ENCODE measurements at places on chromosomes 6 and 20.

DNA sequence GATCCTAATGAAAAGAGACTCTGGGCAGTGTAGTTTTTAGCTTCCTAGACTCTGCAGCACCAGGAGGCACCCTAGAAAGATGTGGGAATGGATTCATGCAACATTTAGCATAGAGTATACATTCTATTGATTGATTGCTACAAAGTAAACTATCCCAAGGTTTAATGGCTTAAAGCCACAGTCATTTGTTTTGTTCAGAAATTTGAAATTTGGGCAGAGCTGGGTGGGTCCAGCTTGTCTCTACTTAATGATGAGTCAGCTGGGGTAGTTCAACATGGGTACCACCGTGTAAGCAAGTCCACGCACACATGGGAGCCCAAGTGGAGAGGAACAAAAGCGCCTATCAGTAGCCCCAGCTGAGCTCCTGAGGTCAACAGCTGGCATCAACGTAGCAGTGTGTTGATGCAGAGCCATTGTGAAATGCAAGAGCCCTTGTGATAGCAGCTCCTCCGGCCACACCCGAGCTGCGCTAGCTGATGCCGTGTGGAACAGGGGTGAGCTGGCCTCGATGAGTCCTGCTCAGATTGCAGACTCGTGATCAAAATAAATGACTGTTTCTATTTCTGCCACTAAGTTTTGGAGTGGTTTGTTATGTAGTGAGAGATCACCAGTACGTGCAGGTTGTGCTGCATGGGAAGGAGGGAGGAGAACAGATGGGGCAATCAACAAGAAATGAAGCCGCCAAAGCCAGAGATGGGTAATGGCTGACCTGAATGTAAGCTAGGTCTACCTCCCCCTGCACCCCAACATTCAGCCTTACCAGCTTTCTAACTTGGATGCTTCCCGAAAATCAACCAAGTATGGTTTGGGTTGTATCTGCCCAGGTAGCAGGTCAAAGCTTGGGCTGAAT lies 45.7 kb upstream of the TRAF3IP2 start:
- DNase-seq: peak; percentile 61

- no peak for DNase-seq
Observed at GRCh38 chr20:9025011-9025410, 43.9 kb upstream of the PLCB4 start.

- no peak for DNase-seq
Observed at GRCh38 chr6:167533851-167534250, 209.0 kb downstream of the TTLL2 start.

- no peak for DNase-seq
Observed at GRCh38 chr20:38590676-38591473, 9.9 kb downstream of the ADIG start.

GRCh38 chr6:128882991-128883611 lies at the start of gene LAMA2:
LAMA2 (plus strand) TSS chr6:128883138; CDS start chr6:128883246, 108 bp downstream.
- DNase-seq: no peak

GRCh38 chr20:32912688-32913087 lies 54.0 kb downstream of the EFCAB8 start:
- no peak for DNase-seq

Data from NCI-H2171 treated with DMSO at 0.1 percent for 48 hours (cell line).